Lung (tissue), 17 donors: ENCODE measurements at places on chromosomes 6 and 20. TPM values are rescaled to one million over a fixed set of nuclear protein-coding genes. Genes with fewer than 3 reads are reported as not detected.

- H3K27ac ChIP-seq, result no peak overlapping the region
- no peak overlapping the region for H3K4me3 ChIP-seq
- peaks cover 4% of the 10 kb centered on the region for H3K4me1 ChIP-seq
- H3K27me3 ChIP-seq, result no peaks in the 10 kb centered on the region
- no peak for DNase-seq
Measured at GRCh38 chr20:20457392-20458126, 89.7 kb downstream of the INSM1 start.

Gene MEI4
- total RNA-seq, result not detected

DNA sequence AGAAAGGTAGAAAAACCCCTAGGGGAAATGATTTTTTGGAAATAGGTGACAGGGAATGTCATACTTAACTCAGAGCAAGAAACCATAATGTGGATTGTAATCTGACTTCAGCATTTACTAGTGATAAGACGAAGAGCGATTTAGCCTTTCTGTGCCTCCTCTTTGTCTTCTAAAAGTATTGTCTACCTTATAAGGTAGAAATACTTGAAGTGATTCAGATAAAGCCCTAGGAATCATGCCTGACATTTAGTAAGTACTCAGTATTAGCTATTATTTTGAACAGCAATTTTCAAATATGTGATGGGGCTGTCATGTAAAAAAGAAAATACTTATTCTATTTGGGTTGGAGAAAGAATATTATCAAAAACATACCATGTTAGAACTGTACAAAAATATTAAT lies 525.9 kb upstream of the EYS start:
- H3K36me3 ChIP-seq, result no peaks in the 10 kb centered on the region
- H3K27ac ChIP-seq, result no peak overlapping the region
- no peaks in the 10 kb centered on the region for H3K4me1 ChIP-seq
- no peak overlapping the region for H3K4me3 ChIP-seq
- H3K27me3 ChIP-seq, result no peaks in the 10 kb centered on the region

DNA sequence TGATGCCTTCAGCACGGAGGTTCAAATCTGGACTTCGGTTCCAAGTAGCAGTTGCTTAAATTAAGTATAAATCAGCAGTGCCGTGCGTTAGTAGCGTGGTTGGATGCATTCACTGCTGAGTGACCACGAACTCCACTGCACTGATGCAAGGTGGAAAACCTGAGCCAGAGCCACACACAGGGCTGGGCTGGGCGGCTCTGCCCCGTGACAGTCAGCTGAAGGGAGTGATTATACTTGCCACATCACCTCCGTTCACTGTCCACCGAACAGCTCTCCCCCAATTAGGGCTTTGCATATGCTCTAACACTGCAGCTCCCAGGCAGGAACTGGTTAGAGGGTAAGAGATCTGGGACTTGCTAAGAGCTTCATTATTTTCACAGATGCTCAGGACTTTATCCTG lies 22.2 kb downstream of the PPP1R3G start:
- H3K4me3 ChIP-seq, result no peak overlapping the region
- peak overlapping the region; percentile 51 for H3K27ac ChIP-seq
- H3K36me3 ChIP-seq, result no peaks in the 10 kb centered on the region
- no peak for DNase-seq
- H3K27me3 ChIP-seq, result no peaks in the 10 kb centered on the region
- H3K4me1 ChIP-seq, result no peaks in the 10 kb centered on the region

- H3K4me1 ChIP-seq, result no peaks in the 10 kb centered on the region
- no peak for DNase-seq
Measured at GRCh38 chr20:52289956-52290565, 98.5 kb upstream of the ZFP64 start.

- H3K27ac ChIP-seq, result no peak overlapping the region
- no peaks in the 10 kb centered on the region for H3K36me3 ChIP-seq
- H3K4me1 ChIP-seq, result peaks cover 8% of the 10 kb centered on the region
- no peak for DNase-seq
- no peaks in the 10 kb centered on the region for H3K27me3 ChIP-seq
Measured at GRCh38 chr6:47245745-47246371, 63.8 kb downstream of the TNFRSF21 start.

GRCh38 chr6:21741221-21742109 lies 147.9 kb downstream of the SOX4 start:
- H3K4me1 ChIP-seq, result peaks cover 53% of the 10 kb centered on the region
- H3K27ac ChIP-seq, result no peak overlapping the region
- H3K4me3 ChIP-seq, result no peak overlapping the region
- no peaks in the 10 kb centered on the region for H3K36me3 ChIP-seq
- DNase-seq, result no peak
- no peaks in the 10 kb centered on the region for H3K27me3 ChIP-seq

Gene MRAP2
- 2.0 TPM for total RNA-seq

DNA sequence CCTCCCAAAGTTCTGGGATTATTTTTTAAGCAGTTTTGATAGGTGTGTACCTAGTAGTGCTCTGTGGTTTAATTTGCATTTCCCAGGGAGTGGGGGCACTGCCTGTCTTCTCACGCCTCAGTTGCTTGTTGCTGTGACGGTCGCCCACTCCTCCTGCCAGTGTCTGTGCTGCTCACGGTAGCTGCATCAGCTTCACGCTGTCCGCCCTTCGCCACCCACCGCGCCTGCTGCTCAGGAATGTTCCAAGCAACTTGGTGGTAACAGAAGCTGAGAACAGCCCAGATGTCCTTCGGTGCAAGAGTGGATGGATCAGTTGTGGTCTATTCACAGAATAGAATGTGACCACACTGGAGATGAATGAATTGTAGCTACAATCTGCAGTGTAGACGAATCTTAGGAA lies 22.9 kb downstream of the DNAJC5 start:
- H3K27me3 ChIP-seq, result no peaks in the 10 kb centered on the region
- H3K36me3 ChIP-seq, result no peaks in the 10 kb centered on the region
- H3K27ac ChIP-seq, result no peak overlapping the region
- DNase-seq, result no peak
- peaks cover 2% of the 10 kb centered on the region for H3K4me1 ChIP-seq

DNA sequence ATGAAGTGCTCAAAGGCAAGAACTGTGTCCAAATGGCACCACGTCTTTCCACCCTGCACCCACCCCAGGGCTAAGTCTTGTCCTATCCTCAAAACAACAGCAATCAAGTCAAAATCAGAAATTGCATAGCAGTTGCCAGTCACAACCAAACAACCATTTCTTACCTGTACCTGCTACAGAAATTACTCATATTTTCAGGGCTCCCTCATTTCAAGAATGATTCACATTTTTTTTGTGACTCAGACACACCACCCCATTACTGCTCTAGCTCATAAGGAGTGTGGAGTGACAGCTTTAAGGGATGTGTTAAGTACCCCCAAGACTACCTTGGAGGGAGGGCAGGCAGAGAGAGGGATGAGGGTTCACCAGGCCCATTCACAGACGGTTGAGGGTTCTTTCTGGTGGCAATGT lies 111.7 kb downstream of the TRERF1 start:
- no peaks in the 10 kb centered on the region for H3K27me3 ChIP-seq
- no peaks in the 10 kb centered on the region for H3K4me1 ChIP-seq
- DNase-seq, result no peak
- H3K36me3 ChIP-seq, result no peaks in the 10 kb centered on the region
- no peak overlapping the region for H3K27ac ChIP-seq

- no peaks in the 10 kb centered on the region for H3K36me3 ChIP-seq
- no peaks in the 10 kb centered on the region for H3K27me3 ChIP-seq
- H3K4me1 ChIP-seq, result peaks cover 5% of the 10 kb centered on the region
- DNase-seq, result no peak
- no peak overlapping the region for H3K27ac ChIP-seq
- no peak overlapping the region for H3K4me3 ChIP-seq
Measured at GRCh38 chr6:16079354-16079753, 49.5 kb upstream of the MYLIP start.

- DNase-seq, result no peak
- no peaks in the 10 kb centered on the region for H3K36me3 ChIP-seq
- H3K27ac ChIP-seq, result no peak overlapping the region
- H3K4me3 ChIP-seq, result no peak overlapping the region
- no peaks in the 10 kb centered on the region for H3K27me3 ChIP-seq
Measured at GRCh38 chr6:101490857-101491256, 97.3 kb downstream of the GRIK2 start.

Gene PDE10A
- total RNA-seq, result 6.2 TPM
